Islet precursor cell (in vitro differentiated cells): ENCODE measurements at places on chromosomes 4 and X.

DNA sequence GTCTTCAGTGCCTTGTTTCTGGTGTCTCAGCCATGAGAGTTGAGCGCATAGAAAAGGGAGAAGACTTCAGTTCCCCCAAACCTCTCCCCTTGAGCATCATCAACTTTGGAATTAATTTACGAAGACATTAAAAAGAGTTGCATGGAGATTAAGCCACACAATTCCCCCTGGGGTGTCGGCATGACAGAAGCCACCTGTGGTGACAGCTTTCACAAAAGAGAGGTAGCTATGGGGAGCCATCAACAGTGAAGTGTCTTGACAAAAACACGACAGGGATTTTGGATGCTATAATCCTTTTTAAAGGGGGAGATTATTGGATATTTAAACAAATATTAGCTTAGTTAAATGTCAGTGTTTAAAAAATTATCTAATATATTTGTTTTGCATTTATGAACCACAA lies 307.6 kb downstream of the LDB2 start:
- no peak for DNase-seq

DNA sequence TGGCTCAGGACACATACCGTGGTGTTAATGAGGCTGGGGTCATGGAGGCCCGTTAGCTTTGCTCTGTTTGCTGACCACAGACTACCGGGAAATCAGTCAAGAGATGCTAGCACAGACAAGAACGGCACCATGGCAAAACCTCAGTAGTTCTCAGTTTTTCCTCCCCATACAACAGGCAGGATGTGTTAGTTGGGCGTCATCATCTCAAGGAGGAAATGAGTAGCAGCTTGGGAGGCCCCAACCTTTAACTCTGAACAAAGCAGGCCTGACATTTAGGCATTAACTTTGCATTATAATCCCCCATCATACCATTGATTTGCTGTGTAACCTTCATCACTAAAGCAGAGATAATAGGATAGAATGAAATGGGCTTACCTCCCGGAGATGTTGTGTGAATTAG lies 714.2 kb downstream of the RPA4 start:
- DNase-seq, result no peak

DNA sequence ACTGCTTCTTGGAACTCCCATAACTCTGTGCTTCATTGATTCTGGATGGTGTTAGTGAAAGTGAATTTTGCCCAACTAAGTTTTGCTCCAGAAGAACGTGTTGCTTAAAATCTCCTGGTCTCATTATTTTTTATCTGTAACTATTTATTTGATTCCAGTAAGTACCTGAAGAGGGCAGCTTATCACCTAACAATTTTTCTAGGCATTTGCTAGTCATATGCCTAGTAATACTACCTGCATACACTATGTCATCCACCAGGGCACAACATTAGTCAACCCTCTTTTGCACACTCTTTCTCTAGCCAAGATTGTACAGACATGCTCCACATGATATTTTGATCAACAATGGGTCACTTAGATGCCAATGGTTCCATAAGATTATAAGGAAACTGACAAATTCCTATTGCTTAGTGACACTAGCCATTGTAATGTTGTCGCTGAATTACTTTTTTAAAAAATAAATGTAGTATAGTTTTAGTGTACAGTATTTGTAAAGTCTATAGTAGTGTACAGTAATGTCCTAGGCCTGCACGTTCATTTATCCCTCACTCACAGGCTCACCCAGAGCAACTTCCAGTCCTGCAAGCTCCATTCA lies 499.9 kb upstream of the AADAT start:
- no peak for DNase-seq

GRCh38 chrX:10039821-10040793 lies 72.9 kb downstream of the CLDN34 start:
- DNase-seq, result no peak

GRCh38 chrX:154873329-154873728 lies 12.8 kb upstream of the F8A1 start:
- DNase-seq, result no peak

DNA sequence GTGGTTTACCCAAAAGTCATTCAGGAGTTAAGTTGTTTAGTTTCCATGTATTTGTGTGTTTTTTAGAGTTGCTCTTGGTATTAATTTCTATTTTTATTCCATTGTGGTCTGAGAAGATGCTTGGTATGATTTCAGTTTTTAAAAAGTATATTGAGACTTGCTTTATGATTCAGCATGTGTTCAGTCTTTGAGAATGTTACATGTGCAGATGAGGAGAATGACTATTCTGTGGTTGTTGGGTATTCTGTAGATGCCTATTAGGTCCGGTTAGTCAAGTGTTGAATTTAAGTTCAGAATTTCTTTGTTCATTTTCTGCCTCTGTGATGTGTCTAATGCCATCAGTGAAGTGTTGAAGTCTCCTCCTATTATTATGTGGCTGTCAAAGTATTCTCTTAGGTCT lies 249.4 kb downstream of the ARHGAP10 start:
- DNase-seq, result no peak

GRCh38 chr4:168514249-168514852 lies 17.5 kb downstream of the PALLD start:
- no peak for DNase-seq
